Testis (tissue), 5 donors: ENCODE measurements at places on chromosomes 3 and 15.

DNA sequence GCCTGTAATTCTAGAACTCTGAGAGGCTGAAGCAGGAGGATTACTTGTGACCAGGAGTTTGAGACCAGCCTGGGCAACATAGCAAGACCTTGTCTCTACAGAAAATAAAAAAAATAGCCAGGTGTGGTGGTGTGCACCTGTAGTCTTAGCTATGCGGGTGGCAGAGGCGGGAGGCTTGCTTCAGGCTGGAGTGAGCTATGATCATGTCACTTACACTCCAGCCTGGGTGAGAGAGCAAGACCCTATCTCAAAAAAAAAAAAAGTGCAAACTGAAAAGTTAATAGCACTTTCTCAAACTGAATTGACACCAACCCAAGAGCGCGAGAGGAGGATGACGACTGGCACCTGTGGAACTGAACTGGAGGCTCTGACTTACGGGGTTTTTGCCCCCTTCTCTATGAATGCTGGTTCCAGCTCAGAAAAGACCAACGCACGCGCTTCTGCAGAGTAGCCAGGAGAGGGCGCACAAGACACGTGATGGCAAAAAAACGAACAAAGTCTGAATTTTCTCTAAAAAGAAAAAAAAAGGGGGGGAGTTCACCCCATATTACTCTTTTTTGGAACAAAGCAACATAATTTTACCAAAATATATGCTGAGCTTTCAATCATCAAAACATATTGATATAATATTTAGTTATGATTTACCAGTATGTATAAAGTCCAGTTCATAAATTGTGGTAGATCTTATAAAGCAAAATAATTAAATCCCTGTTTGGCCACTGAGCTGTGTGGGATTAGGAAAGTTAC lies 23.7 kb downstream of the CFAP92 start:
- DNase-seq, result peak; percentile 56
- no peaks in the 10 kb centered on the region for H3K4me1 ChIP-seq
- H3K27me3 ChIP-seq, result no peaks in the 10 kb centered on the region
- H3K27ac ChIP-seq, result no peak overlapping the region
- no peak overlapping the region for H3K4me3 ChIP-seq
- H3K36me3 ChIP-seq, result no peaks in the 10 kb centered on the region

DNA sequence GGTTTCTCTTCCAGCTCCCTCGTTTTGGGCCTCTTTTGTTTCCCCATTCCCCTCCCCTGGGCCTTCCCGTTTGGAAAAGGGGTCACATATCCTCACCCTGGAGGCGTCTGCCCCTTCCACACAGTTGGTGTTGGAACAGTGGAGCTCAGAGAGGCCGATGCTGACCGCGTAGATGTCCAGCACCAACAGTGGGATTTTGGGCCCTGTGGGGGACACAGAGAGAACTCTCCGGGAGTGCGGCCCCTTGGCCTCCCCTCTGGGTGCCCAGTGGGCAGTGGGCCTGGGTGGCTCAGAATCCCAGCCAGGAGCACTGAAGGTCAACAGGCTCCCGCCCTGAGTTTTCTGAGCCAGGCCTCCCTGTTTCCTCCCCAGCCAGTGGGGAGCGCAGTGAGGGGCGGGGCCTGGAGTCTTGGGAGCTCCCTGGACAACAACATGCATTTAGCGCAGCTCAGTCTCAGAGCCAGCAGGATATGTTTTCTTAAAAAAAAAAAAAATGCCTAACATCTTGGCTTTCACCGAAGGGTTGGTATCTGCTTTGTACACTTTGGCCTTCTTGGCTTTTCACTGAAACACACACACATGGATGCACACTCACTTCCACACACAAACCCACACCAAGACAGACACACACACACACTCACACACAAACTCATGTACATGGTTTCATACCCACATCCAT lies 670 bp upstream of the ISLR start:
- H3K36me3 ChIP-seq, result no peaks in the 10 kb centered on the region
- peak; percentile 71 for DNase-seq
- H3K27ac ChIP-seq, result peak overlapping the region; percentile 72
- peaks cover 44% of the 10 kb centered on the region for H3K4me1 ChIP-seq
- H3K4me3 ChIP-seq, result no peak overlapping the region

DNA sequence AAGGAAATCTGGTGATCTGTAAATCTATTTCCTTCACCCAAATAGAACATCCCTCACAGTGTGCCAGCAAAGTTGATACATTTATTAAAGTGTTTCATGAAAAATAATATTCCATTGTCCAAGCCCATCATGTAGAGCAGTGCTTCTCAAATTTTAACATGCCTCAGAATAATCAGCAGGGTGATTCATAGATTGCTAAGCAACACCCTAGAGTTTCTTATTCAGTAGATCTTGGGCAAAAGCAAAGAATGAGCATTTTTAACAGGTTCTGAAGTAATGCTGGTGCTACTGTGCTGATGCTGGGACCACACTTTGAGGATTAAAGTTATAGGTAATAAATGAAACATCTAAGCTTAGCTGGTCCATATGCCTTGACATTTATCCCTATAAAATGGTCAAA lies 210.5 kb downstream of the ZIC4 start:
- H3K36me3 ChIP-seq, result no peaks in the 10 kb centered on the region
- no peaks in the 10 kb centered on the region for H3K4me1 ChIP-seq
- no peak overlapping the region for H3K27ac ChIP-seq
- no peak overlapping the region for H3K4me3 ChIP-seq
- DNase-seq, result no peak

DNA sequence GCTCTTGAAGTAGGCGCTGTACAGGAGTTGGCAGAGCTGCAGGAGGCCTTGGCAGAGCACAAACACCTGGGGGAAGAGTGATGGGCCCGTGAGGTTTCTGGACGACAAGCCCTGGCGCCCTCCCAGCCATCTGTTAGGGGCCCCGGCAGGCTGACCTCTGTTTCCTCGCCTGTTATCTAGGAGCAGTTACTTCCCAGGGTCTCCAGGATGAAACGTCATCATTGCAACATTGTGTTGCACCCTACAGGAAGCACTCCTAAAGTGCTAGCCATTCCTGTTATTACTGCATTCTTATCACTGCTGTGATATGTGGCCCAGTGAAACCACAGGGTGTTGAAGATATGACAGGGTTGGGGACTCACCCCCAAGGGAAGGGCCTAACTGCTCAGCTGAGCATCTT lies 50.2 kb downstream of the SLCO2A1 start:
- H3K27me3 ChIP-seq, result no peaks in the 10 kb centered on the region
- DNase-seq, result no peak
- no peaks in the 10 kb centered on the region for H3K4me1 ChIP-seq
- H3K27ac ChIP-seq, result no peak overlapping the region

DNA sequence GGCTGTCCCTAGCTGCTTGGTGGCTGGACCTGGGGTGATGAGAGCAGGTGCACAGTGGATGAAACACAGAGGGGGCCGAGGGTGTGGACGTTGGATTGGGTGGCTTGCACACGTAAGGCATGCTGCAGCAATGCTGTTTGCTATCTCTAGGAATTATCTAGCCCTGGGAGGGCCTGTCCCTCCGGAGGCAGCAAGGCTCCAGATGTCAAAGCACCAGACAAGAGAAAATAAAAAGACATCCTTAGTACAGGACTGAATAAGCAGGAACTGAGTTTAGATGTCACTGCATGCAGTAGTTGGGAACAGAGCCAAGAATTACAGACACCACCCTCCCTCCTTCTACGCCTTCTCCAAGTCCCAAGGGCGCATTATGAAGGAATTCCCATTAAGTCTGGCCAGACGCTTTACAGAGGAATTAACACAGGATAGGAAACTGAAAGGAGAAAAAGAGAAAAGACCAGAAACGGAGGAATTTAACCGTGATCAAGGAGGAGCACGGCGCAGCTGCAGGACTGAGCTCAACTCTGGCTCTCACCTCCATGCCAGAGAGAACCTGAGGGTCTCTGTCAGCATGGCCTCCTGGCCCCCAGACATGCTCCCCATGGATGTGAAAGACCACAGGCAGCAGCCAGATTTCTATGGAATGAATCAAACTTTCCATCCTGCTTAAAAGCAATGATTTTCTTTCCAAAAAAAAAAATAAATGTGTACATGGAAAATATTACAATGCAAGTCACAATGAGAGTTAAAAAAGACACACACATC lies 13.8 kb downstream of the ATP10A start:
- no peak overlapping the region for H3K4me3 ChIP-seq
- peaks cover 16% of the 10 kb centered on the region for H3K4me1 ChIP-seq
- no peaks in the 10 kb centered on the region for H3K36me3 ChIP-seq
- H3K27ac ChIP-seq, result peak overlapping the region; percentile 86
- peak; percentile 40 for DNase-seq

- peak overlapping the region; percentile 83 for H3K27ac ChIP-seq
- H3K27me3 ChIP-seq, result no peaks in the 10 kb centered on the region
- no peak overlapping the region for H3K4me3 ChIP-seq
These were observed 44.0 kb downstream of the ZBTB38 start for GRCh38 chr3:141412087-141412935.

DNA sequence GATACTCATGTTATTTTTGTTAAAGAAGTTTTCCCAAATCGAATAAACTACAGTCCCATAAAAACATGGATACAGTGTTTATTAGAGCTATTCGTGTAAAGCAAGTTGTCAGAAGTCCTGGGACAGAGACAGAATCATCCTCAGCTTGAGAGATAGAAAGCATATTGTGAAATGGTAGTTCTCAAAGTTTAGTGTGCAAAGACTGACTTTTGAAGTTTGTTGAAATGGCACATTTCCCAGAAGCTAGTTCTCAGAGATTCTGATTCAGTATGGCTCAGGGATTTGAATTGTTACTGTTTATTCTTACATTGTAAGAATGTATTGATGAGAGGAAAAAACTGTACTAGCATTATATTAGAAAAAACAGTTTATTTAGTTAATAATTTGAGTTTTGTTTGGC lies 22.1 kb downstream of the GABRR3 start:
- H3K4me3 ChIP-seq, result no peak overlapping the region
- H3K36me3 ChIP-seq, result no peaks in the 10 kb centered on the region
- DNase-seq, result no peak
- no peaks in the 10 kb centered on the region for H3K4me1 ChIP-seq
- H3K27me3 ChIP-seq, result no peaks in the 10 kb centered on the region

DNA sequence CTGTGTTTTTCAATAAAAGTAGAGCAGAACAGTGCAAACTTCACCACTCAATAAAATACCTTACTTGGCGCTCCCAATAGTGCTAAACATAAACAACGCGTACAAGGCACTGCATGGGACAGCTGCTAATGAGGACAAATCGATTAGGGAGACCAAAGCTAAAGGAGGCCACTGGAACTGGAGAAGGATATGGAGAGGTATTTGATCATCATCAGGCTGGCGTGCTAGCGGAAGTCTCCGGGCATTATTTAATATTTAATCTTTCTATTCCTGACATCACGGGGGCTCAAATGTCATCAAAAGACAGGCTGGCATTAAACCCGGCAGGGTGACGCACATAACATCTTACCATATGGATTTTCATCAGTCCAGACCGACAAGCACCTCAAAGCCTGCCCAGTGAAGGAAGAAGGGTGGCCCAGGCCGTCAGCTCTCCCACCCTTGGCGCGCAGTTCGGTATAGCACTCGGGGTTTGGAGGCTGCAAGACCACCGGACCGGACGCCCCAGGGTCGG lies 604 bp downstream of the CCPG1 start:
- no peaks in the 10 kb centered on the region for H3K27me3 ChIP-seq
- peak overlapping the region; percentile 80 for H3K27ac ChIP-seq
- no peaks in the 10 kb centered on the region for H3K36me3 ChIP-seq
- peak overlapping the region; percentile 72 for H3K4me3 ChIP-seq
- no peak for DNase-seq

GRCh38 chr15:92915766-92916435 lies 15.8 kb downstream of the CHD2 start:
- H3K27ac ChIP-seq, result peak overlapping the region; percentile 89
- no peak for DNase-seq
- no peak overlapping the region for H3K4me3 ChIP-seq
- H3K27me3 ChIP-seq, result no peaks in the 10 kb centered on the region

- H3K36me3 ChIP-seq, result no peaks in the 10 kb centered on the region
- no peak for DNase-seq
- H3K27me3 ChIP-seq, result no peaks in the 10 kb centered on the region
These were observed 787 bp upstream of the SLMAP start for GRCh38 chr3:57755368-57755675.
